ENCODE measurements at places on chromosomes 12 and 14. TPM values are rescaled to one million over a fixed set of nuclear protein-coding genes. Genes with fewer than 3 reads are reported as not detected.

C12orf60 gene
- 0.63 TPM for total RNA-seq

SLC25A47 gene
- total RNA-seq = not detected

TTC9 gene
- 8.7 TPM for total RNA-seq

MMP19 gene
- total RNA-seq = 91.7 TPM

CAPZA3 gene
- total RNA-seq = not detected

IAPP gene
- total RNA-seq = not detected

- no peak for DNase-seq
- no peaks in the 10 kb centered on the region for H3K27me3 ChIP-seq
- H3K4me3 ChIP-seq = no peak overlapping the region
- no peaks in the 10 kb centered on the region for H3K4me1 ChIP-seq
Measured at GRCh38 chr12:15584366-15585041, 204.7 kb downstream of the EPS8 start.

- H3K4me1 ChIP-seq = peaks cover 48% of the 10 kb centered on the region
- no peak for DNase-seq
- peak overlapping the region; percentile 84 for H3K27ac ChIP-seq
- H3K4me3 ChIP-seq = no peak overlapping the region
- no peaks in the 10 kb centered on the region for H3K36me3 ChIP-seq
Measured at GRCh38 chr12:93134175-93134890, 205.2 kb upstream of the EEA1 start.

GRCh38 chr14:54747616-54748015 is 155.0 kb downstream of the GCH1 start:
- H3K27me3 ChIP-seq = no peaks in the 10 kb centered on the region
- H3K27ac ChIP-seq = no peak overlapping the region
- no peak for DNase-seq
- H3K4me3 ChIP-seq = no peak overlapping the region
- H3K4me1 ChIP-seq = no peaks in the 10 kb centered on the region

- no peaks in the 10 kb centered on the region for H3K36me3 ChIP-seq
- H3K27ac ChIP-seq = no peak overlapping the region
- H3K4me3 ChIP-seq = no peak overlapping the region
- no peaks in the 10 kb centered on the region for H3K4me1 ChIP-seq
Measured at GRCh38 chr12:60947533-60947932, 1312.7 kb upstream of the USP15 start.

DNA sequence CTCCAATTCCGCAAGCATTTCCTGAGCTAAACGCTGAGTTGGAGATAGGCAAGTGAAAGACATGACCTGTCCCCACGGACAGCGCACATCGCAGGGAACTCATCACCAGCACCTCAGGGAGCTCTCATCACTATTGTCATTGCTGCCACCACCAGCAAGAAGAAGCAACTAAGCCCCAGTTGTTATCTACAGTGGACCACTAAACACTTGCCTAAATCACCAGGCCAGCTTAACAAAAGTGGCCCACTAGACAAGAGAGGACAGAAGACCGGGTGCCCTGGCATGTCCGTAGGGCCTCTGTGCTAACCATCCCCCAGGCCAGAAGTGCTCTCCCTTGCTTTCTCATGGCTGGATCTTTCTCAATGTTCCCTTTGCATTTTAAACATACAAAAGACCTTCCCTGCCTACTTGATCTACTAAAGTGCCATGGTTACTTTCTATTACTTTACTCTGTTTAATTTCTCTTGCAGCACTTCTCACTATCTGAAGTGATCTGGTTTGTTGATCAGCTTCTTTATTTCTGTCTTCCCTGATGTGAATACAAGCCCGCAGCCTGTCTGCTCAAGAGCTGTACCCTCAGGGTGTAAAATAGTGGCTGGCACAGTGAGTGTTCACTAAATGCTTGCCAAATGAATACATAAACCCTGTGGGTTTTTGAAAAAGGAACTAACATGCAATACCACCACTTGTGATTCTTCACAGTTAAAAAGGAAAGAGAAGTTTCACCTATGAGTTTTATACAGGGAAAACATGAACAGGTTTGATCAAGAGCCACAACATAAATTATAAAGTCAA is 60.9 kb upstream of the RFLNA start:
- H3K4me3 ChIP-seq = no peak overlapping the region
- H3K27me3 ChIP-seq = no peaks in the 10 kb centered on the region
- H3K36me3 ChIP-seq = no peaks in the 10 kb centered on the region
- H3K4me1 ChIP-seq = no peaks in the 10 kb centered on the region

GRCh38 chr12:72189266-72189665 is 82.9 kb upstream of the TRHDE start:
- H3K27me3 ChIP-seq = no peaks in the 10 kb centered on the region
- DNase-seq = no peak
- H3K36me3 ChIP-seq = no peaks in the 10 kb centered on the region
- H3K4me1 ChIP-seq = no peaks in the 10 kb centered on the region

DNA sequence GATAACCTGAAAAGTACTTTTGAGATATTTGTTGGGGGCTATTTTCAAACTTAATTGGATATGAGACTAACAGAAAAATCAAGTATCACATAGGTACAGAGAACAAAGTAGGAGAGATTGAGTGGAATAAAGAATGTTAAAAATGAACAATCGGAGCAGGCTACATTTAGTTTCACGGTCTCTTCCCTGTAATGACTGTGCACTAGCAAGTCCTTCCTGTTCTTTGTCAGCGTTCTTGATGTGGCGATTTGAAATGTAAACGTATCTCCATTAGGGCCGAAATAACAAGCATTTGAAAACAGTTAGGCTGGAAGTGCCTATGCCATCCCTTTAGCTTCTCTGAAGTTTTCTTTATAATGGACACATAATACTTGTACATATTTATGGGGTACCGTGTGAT is 31.0 kb downstream of the SLC25A29 start:
- no peak overlapping the region for H3K27ac ChIP-seq
- DNase-seq = no peak
- no peaks in the 10 kb centered on the region for H3K27me3 ChIP-seq
- peaks cover 70% of the 10 kb centered on the region for H3K4me1 ChIP-seq
- no peak overlapping the region for H3K4me3 ChIP-seq
- H3K36me3 ChIP-seq = peaks cover 6% of the 10 kb centered on the region

DNA sequence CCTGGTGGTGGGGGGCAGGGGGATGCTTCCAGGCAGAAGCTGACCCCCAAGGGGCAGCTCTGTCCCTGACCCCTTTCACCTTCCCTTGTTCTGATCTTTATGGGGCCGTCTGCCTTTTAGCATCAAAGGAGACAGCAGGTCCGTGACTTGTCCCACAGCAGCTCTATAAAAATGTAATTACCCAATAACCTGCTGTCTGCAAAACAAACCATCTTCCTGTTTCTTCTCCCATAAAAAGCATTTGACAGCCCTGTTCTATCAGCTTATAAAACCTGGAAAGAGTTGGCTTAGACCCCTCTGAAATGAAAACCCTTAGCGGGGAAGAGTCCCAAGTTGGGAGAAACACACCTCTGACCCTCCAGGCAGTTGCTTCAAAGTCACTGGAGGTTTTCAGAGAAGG is 416.9 kb downstream of the MED13L start:
- no peak overlapping the region for H3K27ac ChIP-seq
- no peaks in the 10 kb centered on the region for H3K36me3 ChIP-seq
- H3K4me3 ChIP-seq = no peak overlapping the region
- DNase-seq = no peak

- H3K27me3 ChIP-seq = no peaks in the 10 kb centered on the region
- no peak for DNase-seq
- H3K27ac ChIP-seq = peak overlapping the region; percentile 50
- no peaks in the 10 kb centered on the region for H3K36me3 ChIP-seq
- no peaks in the 10 kb centered on the region for H3K4me1 ChIP-seq
Measured at GRCh38 chr14:32710731-32711680, 227.7 kb upstream of the NPAS3 start.

DNA sequence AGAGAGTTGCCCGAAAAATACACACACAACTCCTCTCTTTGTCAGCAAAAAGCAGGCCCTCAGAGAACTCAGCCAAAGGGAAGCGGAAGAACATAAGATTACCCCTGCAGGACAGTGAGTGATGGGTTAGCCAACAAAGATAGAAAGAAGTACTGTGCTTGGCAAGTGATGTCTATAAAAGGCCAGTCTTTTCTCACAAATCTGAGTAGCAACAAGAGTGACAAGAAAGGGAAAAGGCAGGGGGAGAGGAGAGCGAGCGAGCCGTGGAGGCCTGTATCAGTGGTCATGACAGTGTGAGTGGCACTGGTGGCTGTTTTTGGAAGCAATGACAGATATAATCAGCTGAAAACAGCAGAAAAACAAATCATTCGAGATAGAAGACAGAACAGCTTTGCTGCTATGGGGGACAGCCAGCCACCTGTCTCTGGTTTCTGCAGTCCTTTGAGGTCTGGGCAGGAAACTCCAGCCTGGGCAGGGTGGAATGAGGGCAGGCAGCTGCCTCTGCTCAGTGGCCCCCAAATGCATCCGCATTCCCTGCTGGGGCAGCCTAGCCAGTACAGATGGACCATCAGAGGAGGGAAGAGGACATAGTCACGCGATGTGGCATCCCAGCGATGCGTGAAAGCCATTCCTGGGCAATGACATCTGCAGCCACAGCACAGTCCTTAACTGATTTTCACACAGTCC is 74.7 kb downstream of the TRIM9 start:
- H3K27me3 ChIP-seq = no peaks in the 10 kb centered on the region
- no peaks in the 10 kb centered on the region for H3K4me1 ChIP-seq
- no peak for DNase-seq
- H3K4me3 ChIP-seq = no peak overlapping the region
- H3K36me3 ChIP-seq = no peaks in the 10 kb centered on the region

DNA sequence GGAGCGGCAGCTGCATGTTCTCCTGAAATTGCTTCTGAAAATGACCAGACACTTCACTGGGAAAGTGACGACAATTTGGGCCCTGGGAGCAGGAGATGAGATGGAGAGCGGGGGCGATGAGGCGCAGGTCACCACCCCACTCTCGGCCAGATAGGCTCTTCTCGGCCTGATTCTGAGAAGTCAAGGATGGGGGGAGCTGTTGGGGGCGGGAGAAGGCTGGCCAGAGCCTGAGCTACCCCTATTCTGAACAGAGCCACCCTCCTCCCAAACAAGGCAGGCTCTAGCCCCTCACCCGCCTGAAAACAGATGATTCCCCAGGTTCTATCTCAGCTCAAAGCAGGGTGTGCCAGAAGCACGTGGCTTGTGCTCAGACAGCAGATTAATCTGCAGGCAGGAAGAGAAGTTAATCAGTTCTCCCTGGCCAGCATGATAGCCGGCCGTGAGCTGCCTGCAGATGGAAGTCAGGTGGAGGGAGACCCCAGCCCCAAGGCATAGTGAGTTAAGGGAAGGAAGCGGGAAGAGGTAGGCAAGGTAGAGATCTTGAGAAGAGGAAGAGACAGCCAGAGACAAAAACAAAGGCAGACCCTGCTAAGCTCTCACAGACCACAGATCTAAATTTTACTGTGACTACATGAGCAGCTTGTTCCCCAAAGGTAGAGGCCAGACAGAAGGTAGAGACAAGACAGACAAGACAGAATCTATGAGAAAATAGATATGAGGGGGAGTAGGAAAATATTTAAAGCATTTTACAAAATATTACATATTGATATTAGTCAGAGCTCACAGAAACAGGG is 10.9 kb upstream of the TAC3 start:
- H3K27ac ChIP-seq = no peak overlapping the region
- H3K4me3 ChIP-seq = no peak overlapping the region
- DNase-seq = no peak
- no peaks in the 10 kb centered on the region for H3K36me3 ChIP-seq
